ENCODE measurements at places on chromosomes 2 and 18.

DNA sequence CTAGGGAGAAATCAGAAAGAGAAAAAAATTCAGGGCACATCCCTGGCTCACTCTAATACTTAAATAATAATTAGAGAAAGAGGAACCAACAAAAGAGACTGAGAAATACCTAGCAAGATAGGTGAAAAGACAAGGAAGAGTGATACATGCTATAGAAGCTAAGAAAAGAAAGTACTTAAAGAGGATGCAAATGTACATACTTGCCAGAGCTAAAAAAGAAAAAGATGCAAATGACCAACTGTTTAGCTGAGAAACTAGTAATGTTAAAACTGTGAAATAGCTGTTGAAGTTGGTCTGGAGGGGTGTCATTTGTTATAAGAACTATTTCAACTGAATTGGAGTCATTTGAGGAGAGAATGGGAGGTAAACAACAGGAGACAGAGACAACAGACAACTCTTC, 412.2 kb downstream of the SPAG16 start:
- DNase-seq: no peak

DNA sequence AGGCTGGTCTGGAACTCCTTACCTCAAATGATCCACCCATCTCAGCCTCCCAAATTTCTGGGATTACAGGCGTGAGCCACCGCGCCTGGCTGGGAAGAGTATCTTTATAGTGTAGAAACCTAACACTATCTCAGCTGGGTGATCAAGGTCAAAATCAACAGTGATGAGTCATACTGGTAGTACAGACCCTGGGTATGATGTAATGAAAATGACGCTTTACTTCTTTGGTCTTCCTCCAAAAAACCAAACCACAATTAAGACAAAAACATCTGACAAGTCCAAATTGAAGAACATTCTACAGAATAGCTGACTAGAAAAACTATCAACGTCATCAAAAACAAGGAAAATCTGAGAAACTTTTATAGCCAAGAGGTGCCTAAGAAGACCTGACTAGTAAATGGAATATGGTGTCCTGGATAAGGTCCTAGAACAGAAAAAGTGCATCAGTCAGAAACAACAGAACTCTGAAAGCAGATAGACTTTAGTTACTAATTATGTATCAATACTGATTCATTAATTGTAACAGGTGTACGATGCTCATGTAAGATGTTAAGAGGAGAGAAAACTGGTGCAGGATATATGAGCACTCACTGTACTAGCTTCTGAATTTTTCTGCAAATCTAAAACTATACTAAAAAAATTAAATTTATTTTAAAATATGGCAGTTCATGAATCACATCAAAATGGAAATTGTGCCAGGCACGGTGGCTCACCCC, 25.4 kb downstream of the PDCL3 start:
- DNase-seq: no peak

DNA sequence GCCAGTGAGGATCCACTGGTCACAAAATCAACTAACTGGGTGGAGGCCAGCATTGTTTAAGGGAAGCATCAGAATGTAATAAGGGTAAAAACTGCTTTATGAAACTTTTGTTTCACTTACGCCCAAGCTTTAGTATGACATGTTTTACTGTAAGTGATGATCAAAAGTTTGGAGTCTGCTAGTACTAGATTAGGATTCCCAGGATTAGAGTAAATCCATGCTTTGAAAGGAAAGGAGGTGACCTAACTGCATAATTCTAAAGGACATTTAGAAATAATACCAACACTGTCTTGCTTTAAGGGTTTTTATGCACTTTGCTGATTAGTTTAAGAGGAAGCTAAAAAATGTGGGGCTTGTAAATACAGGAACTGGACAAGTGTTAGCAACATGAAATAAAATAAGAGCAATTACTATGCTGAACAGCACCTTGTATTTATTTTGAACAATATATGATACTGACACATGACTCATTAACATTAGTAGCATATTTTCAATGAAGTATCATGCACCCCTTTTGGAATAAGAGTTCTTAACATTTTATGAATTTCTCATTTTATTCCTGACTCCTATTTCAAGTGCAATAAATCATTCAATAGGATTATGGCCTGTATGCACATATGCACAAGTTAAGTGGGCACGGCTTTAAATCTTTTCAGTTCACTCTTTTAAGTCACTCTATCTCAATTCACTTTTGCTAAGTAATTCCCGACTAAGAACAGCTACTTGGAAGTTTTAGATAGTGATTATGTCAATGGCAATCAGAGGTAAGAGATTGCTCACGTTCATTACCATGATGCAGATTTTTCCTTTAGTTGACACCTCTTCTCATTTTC, 62.5 kb downstream of the STK39 start:
- no peak for DNase-seq

DNA sequence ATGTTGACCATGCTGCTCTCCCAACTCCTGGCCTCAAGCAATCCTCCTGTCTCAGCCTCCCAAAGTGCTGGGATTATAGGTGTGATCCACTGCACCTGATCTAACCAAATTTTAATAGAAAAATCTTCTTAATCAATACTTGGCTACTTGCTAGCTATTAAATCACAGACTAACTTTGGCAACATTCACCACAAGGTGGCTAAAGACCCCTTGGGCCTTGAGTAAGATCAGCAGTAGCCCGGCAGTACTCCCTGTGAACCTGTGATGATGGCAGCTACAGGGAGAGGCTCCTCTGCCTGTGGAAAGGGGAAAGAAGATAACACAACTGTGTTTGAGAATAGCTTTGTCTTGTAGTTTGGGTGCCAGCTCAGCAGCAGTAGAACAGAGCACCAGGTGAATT, 102.9 kb downstream of the SLC39A10 start:
- DNase-seq: no peak

- no peak for DNase-seq
Measured at GRCh38 chr18:73479477-73479876, 611.7 kb upstream of the NETO1 start.

- DNase-seq: no peak
Measured at GRCh38 chr2:138846216-138846821, 66.1 kb upstream of the NXPH2 start.

- DNase-seq: peak; percentile 17
Measured at GRCh38 chr2:113251118-113251517, 27.6 kb downstream of the PAX8 start.

GRCh38 chr2:71548646-71549425, 95.5 kb downstream of the DYSF start:
- peak; percentile 52 for DNase-seq

GRCh38 chr2:215290980-215291599, 20.8 kb upstream of the ATIC start:
- no peak for DNase-seq

- no peak for DNase-seq
Measured at GRCh38 chr2:233760043-233760442, at the start of gene UGT1A1. UGT1A1 (plus strand) TSS chr2:233760270; CDS start chr2:233760288, 18 bp downstream.

- DNase-seq: no peak
Measured at GRCh38 chr2:189128970-189129369, 50.6 kb downstream of the COL5A2 start.

DNA sequence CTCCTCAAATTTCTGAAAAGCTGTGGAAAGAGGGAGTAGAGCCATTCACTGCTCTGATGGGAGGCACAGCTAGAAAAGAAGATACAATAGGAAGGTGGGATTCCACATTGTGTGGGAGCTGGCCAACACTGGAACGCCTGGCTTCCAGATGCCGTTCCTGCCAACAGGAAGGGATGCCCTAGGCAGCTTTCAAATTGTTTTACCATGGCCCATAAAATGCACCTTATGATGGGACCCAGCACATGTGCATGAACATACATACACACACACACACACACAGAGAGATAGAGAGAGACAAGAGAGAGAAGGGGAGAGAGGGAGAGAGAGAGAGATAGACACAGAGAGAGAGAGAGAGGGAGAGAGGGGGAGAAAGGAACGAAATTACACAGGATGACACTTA, 86.1 kb upstream of the BZW1 start:
- no peak for DNase-seq

GRCh38 chr2:69152847-69153583, 140.0 kb downstream of the ANTXR1 start:
- DNase-seq: no peak

DNA sequence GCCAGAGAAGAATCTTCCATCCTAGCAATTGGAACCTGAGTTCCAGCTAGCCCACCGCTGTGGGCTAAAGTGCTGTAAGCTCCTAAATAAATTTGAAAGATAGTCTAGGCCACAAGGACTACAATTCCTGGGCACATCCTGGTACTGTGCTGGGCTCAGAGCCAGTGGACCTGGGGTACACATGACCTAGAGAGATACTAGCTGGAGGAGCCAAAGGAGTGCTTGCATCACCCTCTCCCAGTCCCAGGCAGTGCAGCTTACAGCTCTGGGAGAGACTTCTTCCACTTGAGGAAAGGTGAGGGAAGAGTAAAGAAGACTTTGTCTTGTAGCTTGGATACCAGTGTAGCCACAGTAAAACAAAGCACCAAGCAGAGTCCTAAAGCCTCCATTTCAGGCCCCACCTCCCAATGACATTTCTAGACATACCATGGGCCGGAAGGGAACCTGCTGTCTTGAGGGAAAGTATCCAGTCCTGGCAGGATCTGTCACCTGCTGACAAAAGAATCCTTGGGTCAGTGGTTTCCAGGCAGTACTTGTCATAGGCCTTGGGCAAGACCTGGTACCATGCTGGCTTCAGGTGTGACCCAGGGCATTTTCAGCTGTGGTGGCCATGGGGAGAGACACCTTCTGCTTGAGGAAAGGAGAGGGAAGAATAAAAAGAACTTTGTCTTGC, 89.5 kb downstream of the TMEM185B start:
- DNase-seq: no peak

DNA sequence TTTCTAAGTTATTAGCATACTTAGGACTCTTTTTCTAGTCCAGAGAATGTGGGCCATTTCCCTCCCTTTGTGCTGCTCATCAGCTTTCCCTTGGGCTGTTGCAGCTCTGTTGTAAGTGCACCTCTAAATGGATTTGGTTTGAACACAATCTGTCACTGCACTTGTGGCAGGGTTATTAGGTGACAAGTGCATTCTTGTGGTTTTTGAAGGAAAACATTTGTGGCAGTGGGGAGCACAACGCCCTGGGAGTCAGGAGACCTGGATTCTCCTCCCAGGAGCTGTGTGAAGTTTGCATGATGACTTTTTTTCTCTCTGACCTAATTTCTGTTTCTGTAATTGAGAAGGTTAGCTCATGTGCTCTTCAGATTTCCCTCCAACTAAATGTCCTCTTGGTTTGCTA, 630.9 kb upstream of the FAM98A start:
- DNase-seq: no peak
